ENCODE measurements at places on chromosomes 7 and 10. TPM values are rescaled to one million over a fixed set of nuclear protein-coding genes. Genes with fewer than 3 reads are reported as not detected.

Gene KNDC1
- total RNA-seq, result 1.3 TPM

Gene FAM149B1
- 7.7 TPM for total RNA-seq

Gene FRMPD2
- not detected for total RNA-seq

Gene CC2D2B
- total RNA-seq, result not detected

Gene ANKRD7
- total RNA-seq, result 0.35 TPM

Gene CPN1
- 0.26 TPM for total RNA-seq

Data from A549 treated with Mapracorat at 1 μM for 4 hours (cell line).